ENCODE measurements at places on chromosomes 16 and 17.

- DNase-seq: peak; percentile 69
Observed at GRCh38 chr16:66728117-66728787, 23.2 kb downstream of the DYNC1LI2 start.

DNA sequence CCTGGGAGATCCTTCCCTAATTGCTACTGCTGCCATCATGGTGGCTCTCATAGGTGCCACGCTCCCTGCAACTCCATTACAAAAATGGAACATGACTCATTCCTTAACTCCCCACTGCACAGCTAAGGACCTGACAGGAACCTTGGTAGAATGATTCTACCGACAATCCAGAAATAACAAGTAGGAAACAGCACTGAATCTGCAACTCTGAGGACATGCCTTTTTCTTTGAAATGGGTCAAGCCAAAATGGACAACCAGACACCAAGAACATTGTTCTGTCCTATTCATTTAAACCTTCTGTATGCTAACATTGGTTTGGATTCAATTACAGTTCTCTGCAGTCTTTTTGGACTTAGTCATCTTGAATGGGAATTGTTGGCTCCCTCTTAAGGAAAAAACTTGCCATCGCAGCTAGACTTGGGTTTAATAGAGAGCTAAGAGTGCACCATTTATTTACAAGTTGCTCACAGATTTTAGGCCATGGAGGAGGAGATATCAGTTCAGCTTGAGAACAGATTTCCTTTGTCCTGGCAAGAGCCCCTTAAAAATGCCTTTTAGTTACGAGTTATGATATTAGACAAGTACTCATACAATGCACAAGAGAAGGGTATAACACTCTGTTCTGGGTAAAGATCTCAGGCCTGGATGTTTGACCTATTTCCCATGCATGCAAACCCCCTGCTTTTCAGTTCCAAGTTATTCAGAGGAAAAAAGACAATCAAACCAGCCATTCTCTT lies 20.9 kb upstream of the NSRP1 start:
- DNase-seq: peak; percentile 60

- no peak for DNase-seq
Observed at GRCh38 chr16:54068212-54068611, 218.4 kb downstream of the IRX3 start.

DNA sequence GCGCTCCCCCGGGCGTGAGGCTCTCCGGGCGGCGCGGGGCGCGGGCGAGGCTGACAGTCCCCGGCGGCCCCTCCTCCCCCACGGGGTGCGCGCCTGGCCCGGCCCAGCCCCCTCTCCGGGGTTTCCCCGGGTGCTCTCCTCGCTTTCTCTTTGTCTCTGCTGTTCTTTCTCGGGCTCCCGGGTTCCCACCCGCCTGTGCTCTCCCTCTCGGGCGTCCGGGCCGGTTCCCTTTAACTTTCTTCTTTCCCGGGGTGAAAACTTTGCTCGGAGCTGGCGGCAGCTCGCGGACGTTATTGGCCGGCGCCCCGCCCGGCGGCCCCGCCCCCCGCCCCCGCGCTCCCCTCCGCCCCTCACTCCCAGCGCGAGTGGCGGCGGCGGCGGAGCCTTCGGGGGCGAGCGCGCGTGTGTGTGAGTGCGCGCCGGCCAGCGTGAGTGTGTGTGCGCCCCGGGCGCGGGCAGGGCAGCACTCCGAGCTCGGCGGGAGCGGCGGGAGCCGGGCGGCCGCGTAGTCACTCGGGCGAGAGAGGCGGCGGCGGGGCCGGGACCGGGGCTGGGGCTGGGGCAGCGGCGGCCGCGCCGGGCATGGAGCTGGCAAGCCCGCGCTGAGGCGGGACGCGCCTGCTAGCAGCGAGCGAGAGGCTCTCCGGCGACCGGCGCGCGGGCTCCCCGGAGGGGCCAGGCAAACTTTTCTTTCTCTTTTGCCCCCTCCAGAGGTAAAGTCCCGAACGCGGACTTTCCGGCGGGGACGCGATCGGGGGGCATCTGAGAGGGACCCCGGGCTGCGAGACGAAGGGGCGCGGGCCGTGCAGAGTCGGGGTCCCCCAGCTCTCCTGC lies at the start of gene NTN1:
Gene NTN1, plus strand, starts transcription at position 353 of the 834 bp plus-strand sequence. CDS start 864 bp downstream, outside the sequence.
- peak; percentile 59 for DNase-seq

GRCh38 chr17:77445760-77446532 lies 305.2 kb downstream of the SEC14L1 start:
- DNase-seq: no peak

DNA sequence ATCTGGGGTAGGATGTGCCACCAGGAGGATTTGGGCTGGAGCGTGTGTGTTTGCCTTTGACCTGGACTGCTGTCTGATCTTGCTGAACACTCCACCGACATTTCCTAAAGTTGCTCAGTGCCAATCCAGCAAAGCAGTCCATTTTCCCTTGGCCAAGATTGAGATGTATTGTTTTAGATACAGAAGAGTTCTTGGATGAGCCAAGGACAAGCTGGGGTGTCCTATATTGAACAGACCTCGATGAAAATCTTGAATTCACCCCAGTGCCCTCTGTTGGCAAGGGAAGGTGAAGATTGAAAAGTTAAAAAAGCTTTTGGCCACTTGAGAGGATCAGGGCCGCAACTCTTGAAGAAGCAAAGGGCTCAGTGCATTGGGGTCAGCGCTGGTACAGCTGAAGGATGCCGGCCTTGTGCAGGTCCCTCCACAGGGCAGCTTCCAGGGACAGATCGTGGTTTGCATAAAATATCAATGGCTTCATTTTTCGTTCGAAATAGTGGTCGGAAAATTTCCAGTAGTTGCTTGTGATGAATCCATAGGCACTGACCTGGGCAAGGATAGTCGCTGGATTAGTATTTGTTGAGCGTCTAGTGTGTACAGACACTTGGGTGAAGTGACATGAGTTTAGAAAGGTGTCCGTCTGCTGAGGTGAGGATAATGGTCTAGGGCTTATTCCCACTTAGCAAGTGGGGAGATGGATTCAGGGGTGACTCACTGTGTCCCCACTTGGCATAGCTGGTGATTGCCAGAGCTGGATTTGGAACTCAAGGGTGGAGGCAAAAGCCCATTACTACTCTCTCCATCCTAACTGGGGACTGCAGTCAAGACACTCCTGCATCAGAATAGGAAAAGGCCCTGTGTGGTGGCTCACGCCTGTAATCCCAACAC lies 19.7 kb downstream of the ST6GALNAC2 start:
- DNase-seq: peak; percentile 30

DNA sequence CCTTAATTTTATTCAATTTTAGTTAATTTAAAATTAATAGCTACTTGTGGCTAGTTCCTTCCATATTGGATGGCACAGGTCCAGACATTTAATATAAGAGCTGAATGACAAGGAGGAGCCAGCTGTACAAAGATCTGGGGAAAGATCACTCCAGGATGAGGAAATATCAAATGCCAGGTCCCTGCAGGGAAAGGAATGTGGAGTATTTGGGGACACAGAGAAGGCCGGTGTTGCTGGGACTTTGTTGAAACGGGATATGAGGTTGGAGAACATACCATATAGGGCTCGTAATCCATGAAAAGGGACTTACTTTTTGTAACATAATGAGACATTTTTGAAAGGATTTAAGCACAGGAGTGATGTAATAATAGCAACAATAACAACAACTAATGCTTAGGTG lies 426.8 kb downstream of the HS3ST4 start:
- no peak for DNase-seq

GRCh38 chr16:75256059-75256571 lies 4.7 kb upstream of the BCAR1 start:
- no peak for DNase-seq

- DNase-seq: no peak
Observed at GRCh38 chr16:69240331-69240730, 53.4 kb downstream of the SNTB2 start.

GRCh38 chr16:49592546-49593423 lies 219.2 kb downstream of the C16orf78 start:
- peak; percentile 71 for DNase-seq

- DNase-seq: no peak
Observed at GRCh38 chr17:17508019-17508535, 11.9 kb upstream of the RASD1 start.

DNA sequence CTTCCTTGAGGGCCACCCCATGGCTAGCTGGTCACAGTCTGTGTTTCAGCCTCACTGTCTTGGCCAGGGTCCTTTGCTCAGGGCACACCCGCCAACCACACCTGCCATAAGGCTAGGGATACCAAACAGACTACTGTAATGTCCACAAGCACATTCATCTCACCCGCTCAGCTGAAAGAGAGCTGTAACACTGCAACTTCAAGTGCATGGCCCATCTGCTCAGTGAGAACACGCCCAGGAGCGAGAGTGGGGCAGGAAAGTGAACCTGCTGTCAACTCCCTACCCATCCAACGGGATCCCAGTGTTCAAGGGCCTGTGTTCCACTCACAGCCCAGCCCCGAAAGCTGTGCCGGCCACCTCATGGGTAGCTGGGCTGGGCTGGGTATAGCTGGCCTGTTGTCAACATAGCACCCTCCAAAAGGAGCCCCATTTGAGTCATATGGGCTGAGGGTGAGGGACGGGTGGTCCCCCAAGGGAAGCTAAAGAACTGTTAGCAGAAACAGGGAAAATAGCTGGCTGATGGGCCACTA lies 55.7 kb downstream of the SCNN1B start:
- no peak for DNase-seq

DNA sequence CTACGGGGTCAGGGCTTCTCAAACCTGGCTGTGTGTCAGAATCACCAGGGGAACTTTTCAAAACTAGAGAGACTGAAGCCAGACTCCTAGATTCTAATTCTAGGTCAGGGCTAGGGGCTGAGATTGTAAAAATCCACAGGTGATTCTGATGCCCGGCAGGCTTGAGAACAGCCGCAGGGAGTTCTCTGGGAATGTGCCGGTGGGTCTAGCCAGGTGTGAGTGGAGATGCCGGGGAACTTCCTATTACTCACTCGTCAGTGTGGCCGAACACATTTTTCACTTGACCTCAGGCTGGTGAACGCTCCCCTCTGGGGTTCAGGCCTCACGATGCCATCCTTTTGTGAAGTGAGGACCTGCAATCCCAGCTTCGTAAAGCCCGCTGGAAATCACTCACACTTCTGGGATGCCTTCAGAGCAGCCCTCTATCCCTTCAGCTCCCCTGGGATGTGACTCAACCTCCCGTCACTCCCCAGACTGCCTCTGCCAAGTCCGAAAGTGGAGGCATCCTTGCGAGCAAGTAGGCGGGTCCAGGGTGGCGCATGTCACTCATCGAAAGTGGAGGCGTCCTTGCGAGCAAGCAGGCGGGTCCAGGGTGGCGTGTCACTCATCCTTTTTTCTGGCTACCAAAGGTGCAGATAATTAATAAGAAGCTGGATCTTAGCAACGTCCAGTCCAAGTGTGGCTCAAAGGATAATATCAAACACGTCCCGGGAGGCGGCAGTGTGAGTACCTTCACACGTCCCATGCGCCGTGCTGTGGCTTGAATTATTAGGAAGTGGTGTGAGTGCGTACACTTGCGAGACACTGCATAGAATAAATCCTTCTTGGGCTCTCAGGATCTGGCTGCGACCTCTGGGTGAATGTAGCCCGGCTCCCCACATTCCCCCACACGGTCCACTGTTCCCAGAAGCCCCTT lies 10.9 kb downstream of the STH start:
- DNase-seq: no peak

- no peak for DNase-seq
Observed at GRCh38 chr17:62998665-62999393, 32.8 kb downstream of the TANC2 start.

DNA sequence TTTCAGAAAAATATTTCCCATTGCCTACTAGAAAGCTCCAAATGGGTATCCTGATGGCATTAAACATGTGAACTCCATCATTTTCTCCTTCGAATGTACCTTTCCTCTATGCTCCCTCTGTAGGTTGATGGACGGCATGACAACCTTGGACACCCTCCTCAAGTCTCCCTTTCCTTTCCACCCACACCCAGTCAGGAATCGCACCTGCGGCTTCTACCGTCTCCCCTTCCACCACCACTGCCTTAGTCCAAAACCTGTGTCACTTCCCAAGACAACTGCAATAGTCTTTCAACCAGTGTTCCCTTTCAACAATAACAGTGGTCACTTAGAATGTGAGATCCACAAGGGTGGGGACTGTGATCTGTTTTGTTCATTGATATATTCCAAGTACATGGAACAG lies 233.1 kb upstream of the AXIN2 start:
- peak; percentile 60 for DNase-seq

DNA sequence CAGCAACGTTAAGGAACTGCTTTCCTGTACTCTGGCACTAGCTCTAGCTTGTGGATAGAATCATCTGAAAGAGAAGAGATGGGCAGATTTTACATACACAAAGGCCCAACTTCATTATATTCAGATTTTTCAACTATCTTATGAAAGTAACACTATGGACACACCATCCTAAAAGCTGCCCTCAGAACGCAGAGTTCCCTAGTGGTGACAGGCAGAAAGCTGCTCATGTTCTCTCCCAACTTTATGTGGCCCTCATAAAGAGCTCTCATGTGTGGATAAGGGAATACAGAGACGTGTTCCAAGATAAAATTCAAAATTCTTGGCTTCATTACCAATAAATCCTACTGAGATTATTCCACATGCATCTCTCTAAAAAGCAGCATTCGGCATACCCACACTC lies 1.5 kb downstream of the CFAP20 start:
- no peak for DNase-seq

GRCh38 chr16:64153718-64154117 lies 968.1 kb downstream of the CDH11 start:
- no peak for DNase-seq

GRCh38 chr16:75758215-75758614 lies 31.9 kb upstream of the CPHXL start:
- no peak for DNase-seq

DNA sequence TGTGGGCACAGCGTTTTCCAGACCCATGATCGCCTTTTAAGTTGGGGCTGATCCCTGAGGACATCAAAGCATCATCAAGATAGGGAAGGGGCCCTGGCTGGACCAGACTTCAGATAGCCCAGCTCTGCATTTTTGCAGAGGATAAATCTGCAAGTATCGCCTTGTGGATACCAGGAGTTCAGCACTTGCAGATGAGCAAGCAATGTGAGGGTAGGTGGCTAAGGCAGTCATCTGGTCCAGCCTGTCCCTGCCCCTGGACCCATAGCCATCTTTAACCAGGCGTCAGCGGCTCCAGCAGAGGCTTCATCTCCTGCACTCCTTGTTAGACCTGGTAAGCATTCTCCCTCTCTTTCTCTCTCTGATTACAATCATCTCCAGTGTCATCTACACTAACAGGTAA lies 9.0 kb upstream of the MRPS23 start:
- DNase-seq: peak; percentile 28

GRCh38 chr16:87582216-87582965 lies 19.9 kb upstream of the JPH3 start:
- no peak for DNase-seq

- no peak for DNase-seq
Observed at GRCh38 chr17:32016231-32016630, 9.0 kb downstream of the LRRC37B start.

GRCh38 chr17:18257982-18258355 lies 569 bp downstream of the FLII start:
- DNase-seq: peak; percentile 44

GRCh38 chr16:71384073-71384724 lies 25.7 kb downstream of the CALB2 start:
- DNase-seq: no peak

- DNase-seq: no peak
Observed at GRCh38 chr17:72191921-72192799, 71.3 kb downstream of the SOX9 start.

All from D341Med (cell line).